Activated T-cell treated with anti-CD3 and anti-CD28 coated beads, Interleukin-2, amount 50 U/mL, for 48 hours (primary cell): ENCODE measurements at places on chromosomes 12 and 14.

- DNase-seq: peak; percentile 14
Measured at GRCh38 chr12:4289998-4290790, 16.6 kb downstream of the CCND2 start.

- peak; percentile 48 for DNase-seq
Measured at GRCh38 chr14:89466484-89466883, 49.5 kb upstream of the FOXN3 start.

GRCh38 chr14:24425704-24426103 lies 3.8 kb downstream of the CBLN3 start:
- DNase-seq: no peak

DNA sequence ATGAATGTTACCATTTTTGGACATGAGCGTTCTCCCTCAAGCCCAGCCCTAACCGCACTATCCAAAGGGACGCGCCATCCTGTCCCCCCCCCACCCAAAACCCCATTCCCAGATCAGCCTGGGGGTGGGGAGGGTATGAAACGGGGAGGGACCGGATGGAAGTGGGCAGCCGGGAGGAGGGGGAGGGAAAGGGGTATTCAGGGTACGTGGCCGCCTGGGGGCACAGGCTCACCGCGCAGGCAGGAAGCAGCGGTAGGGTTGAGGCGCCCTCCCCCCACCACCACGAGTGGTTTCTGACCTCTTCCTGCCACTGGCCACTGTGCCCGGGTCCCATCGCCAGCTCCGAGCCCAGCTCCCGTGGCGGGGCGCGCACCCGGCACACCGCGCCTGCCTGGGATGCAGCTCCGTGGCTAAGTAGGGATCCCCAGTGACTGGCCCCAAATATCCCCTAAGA lies 1.4 kb downstream of the ACTN1 start:
- peak; percentile 77 for DNase-seq
